ENCODE measurements at places on chromosomes 4 and X.

DNA sequence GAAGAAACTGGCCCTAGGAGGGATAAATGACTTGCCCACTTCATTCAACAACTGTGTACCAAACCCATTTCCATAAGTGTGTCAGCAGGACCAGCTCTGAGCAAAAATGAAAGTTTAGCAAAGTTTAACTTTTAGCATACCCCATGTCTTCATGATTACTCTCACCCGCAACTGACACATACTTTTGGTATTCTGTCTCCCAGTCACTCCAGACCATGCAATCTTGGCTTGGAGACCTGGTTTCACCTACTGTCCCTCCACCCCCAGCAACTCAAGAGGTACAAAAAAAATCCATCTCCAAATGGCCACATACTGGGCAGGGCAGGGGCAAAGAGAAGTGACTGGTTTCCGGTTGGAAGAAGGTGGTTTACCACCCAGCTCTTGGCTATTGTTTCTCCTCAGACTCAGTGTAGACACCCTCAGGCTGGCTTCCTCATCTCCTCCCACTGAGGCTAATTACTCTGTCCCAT, 79.8 kb downstream of the RLIM start:
- no peak for DNase-seq

- no peak for DNase-seq
Observed at GRCh38 chr4:37687194-37687562, 1.0 kb upstream of the RELL1 start.

DNA sequence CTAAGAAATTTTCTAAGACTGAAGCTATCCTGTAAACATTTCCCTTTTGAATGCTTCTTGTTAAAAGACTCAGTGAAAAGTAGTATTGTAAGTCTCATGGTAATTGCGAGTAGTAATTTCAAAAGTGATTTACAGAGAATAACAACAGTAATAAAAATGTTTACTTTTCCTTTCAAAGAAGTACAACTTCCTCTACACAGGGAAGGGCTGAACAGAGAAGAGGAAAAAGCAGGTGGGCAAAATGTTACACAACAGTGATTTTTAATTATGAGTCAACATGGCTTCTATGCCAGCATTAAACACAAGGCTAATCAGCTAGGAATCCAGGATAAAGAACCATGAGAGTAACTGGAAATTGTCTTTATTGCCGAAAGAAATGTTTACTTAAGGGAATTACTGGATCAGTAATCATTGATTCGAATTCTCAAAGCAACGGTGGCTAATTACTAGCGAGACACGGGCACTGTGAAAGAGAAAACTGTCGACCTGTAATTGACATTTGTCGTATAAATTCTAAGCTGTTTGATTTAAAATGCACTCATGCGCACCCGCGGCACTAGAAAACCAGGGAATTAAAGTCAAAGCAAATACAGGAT, 15.4 kb downstream of the UTP3 start:
- DNase-seq, result no peak

DNA sequence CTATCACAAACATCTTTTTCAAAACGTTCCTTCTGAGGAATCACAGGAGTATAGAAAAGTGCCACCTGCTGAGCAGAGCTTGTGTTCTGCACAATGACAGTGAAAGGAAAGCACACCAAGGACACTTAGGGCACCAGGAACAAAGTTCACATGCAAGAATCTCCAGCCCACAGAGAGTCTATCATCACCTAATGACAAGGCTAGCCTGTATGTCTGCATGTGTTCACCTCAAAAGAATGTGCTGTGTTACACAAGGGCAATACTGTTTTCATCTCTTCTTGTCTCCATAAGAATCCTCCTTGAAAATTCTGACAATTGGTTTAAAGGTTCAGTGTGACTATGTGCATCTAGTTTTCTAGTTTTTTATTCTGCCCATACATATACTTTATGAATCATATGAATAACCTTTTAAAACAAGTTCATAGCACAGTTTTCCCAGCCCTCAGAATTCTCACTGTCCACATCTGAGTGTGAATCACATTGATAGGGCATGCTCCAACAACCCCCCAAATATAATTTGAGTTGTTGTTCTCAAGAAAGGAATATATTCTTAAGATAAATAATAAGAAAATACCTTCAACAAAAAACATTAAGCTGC, 118.0 kb downstream of the PWWP3B start:
- DNase-seq, result no peak

DNA sequence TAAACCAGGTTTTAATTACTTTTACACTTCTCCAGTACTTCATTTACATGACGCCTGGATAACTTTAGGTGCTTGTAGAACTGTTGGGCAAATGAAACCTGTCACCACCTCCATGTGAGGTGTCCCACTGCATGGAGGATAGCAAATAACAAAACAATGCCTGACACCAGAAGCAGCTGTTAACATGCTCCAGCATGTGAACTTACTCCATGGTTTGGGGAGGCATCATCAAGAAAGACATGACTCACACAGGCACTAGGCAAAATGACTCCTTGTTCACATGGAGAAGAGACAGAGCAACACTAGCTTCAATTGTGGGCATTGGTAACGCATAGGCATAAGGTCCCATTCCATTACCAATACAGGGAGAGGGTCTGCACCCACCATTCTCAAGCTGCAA, 198.1 kb upstream of the F9 start:
- no peak for DNase-seq

- DNase-seq, result no peak
Observed at GRCh38 chr4:128648021-128648420, 161.5 kb upstream of the JADE1 start.

- no peak for DNase-seq
Observed at GRCh38 chr4:87356832-87357526, 34.0 kb downstream of the HSD17B11 start.

DNA sequence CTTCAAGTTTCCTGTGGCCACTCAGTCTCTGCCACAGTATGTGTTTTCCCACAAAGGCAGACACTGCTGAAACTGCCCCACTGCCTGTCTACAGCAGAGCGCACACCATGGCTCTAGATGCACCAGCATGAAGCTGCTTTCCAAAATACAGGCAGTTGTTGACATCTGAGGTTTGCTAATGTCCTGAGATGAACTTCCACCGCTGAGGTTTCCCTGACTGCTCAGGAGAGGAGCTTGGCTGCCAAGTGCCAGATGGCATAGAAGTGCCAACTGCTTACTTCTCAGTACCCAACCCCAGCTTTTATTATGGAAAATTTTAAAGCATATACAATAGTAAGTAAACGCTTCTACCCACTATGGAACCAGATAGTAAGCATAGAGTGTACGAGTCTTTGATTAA, 61.0 kb upstream of the EXOC1L start:
- no peak for DNase-seq

GRCh38 chr4:125780164-125780563, 465.4 kb downstream of the FAT4 start:
- no peak for DNase-seq

GRCh38 chrX:78886550-78886949, 58.6 kb upstream of the P2RY10 start:
- no peak for DNase-seq

- DNase-seq, result no peak
Observed at GRCh38 chr4:6262176-6262575, 7.5 kb upstream of the WFS1 start.

DNA sequence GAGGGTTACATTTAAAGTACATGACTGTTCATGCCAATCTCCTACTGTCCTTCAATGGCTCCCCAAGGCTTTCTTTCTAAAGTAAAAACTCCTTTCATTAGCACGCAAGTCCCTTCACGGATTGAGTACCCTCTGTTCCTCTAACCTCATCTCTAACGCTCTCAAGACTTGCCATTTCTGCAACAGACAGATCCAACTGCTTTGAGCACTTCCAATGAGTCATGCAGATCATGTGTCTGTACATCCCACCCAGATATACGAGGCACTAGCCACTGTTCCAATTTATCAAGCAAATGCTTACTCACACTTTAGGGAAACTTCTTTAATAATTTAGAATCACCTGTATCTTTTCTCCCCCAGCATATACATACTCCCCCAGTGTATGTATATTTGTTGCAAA, 332.5 kb upstream of the ZFP42 start:
- DNase-seq, result no peak

DNA sequence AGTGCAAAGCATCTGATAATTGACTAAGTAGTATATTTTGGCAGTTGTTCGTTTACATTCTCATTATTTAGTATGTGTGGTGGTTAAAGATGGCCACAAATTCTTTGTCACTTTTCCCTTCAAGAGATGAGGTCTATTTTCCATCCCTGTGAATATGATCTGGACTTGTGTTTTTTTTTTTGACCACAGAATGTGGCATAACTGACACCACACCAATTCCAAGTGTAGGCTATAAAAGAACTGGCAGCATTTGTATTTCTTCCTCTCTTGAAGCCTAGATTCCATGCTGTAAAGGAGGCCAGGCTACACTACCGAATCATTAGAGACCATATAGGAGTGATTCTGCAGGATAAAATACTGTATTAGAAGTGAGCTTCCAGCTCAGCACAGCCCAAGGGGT, 596.6 kb downstream of the DMD start:
- no peak for DNase-seq

DNA sequence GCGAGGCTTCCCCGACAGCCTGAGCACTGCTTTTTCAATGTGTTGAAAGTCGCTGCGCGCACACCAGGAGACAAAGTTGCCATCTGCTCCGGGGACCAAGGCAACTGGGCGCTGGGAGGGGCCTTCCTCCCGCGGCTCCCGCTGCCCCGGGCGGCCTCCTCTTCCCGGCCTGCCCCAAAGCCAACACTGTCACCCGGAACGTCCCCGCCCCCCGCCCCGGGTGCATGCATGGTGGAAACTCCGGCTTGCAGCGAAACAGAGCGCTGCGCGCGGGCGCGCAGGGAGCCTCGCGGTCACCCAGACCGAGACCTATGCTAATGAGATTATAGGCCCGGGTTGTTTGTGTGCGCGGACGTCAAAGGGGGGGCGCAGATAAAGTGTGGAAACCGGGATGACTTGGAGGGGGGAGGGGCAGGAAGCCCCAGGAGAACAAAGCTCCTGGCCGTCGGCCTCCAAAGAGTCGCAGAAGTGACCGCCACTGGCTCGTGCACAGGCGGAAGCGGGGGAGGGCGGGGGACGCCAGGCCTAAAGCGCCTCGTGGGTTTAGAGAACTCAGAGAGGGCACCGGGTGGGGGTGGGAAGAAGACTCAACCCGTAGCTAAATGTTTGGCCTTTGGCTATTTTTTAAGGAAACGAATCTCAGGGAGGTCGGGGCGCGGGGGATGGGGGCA, 88.8 kb downstream of the BCOR start:
- no peak for DNase-seq

DNA sequence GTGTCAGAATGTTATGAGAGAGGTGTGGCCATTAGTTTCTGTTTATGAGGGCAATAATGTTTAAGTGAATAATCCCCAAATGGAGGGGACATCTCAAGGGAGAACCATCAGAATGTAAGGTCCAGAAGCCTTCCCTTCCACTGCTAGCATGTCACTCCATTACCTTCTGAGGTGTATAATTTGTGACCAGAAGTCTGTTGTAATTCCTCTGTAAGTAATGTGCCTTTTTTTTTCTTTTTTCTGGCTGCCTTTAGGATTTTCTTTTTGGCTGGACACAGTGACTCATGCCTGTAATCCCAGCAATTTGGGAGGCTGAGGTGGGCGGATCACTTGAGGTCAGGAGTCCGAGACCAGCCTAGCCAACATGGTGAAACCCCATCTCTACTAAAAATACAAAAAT, 10.8 kb upstream of the COPS4 start:
- no peak for DNase-seq

- DNase-seq, result no peak
Observed at GRCh38 chr4:8896071-8896470, 24.4 kb upstream of the HMX1 start.

GRCh38 chrX:151983186-151983585, 8.7 kb upstream of the GABRE start:
- DNase-seq, result no peak

- DNase-seq, result no peak
Observed at GRCh38 chr4:27082776-27083175, 222.1 kb downstream of the STIM2 start.

DNA sequence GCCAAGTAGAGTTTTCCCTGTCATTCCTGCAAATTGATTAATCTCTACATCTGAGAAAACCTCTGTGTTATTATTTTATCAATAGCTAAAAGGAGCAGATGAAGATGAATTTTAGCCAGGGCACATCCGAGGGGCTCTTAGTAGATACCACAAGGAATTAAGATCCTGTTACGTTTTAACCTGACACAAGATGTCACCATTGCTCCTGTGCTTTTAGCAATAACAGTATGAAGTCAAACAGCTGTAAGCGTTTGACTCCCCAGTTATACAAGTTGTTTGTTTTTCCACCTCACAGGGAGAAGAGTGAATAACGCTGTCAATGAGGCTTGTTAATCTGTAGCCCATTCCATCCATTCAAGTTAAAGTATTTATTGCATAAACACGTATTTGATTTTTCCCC, 76.0 kb upstream of the AP1S2 start:
- DNase-seq, result no peak

GRCh38 chrX:55695227-55696018, 22.1 kb upstream of the RRAGB start:
- no peak for DNase-seq
